ENCODE measurements at places on chromosomes 4 and X.

DNA sequence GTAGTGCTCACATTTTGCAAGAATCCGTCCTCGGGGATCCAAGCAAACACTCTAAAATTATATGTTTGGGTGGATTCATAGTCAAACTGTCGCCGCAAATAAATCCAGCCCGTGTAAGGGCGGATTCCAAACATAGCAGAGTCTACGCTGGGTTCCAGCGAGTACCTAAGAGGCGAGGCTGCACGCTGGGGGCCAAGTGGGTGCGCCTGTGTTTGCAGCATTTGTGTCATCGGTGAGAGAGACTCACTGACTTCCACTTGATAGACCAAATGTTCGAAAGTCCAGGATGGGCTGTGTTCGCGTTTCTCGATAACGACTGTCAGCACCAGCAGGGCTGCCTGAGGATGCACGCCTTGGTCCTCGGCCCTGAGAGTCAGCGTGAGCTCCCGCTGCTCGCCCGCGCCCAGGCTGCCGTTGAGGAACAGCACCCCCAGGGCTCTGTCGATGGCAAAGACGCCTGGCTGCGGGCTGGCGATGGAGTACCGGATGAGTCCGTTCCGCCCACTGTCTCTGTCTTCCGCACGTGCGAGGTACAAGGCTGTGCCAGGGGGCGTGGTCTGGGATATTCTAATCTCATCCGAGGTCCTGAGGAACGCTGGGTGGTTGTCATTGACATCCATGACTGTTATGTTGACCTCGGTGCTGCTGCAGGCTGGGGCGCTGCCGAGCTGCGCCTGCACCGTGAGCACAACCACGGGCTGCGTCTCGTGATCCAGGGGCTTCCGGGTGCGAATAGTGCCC is 158.7 kb downstream of the DCHS2 start:
- DNase-seq, result peak; percentile 25

DNA sequence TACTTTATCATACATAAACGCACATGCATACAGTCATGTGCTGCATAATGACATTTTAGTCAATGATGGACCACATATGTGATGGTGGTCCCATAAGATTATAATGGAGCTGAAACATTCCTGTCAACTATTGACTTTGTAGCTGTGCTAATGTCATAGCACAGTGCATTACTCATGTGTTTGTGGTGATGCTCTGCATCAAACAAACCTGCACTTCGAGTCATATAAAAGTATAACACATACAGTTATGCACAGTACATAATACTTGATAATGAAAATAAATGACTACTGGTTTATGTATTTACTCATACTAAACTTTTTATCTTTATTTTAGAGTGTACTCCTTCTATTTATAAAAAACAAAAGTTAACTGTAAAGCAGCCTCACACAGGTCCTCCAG is 60.5 kb upstream of the MCUB start:
- no peak for DNase-seq

DNA sequence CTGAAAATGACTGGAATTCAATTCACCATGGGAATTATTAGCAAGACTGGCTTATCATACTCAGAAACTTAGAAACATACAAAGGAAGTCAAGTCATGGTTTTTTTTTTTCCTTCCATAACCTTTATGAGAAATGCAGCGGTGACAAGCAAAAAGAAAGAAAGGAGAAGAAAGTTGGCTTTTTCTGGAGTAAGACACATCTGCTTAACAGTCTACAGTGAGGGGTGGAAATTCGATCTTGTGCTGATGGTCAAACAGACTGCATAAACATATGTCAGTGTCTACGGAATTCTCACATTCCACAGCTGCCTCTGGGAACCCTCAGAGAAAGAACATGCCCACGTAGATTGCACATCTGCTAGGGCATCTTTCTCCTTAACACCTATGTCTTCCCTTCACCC is 54.6 kb downstream of the PROM1 start:
- DNase-seq, result no peak

DNA sequence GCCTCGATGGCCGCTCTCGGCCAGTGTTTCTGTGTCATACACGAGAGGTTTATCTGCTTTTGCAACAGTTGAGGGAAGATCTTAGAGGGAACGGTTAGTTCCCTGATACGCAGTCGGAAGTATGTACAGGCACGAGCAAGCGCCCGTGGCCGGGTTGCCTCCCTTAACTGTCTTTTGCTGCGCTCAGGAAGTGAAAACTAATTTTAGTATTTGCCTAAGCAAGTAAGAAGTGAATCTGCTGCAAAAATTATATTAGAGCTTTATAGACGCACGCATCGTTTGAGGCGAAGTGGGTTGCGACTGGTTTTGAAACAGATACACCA is 695 bp downstream of the MTM1 start:
- DNase-seq, result peak; percentile 24

DNA sequence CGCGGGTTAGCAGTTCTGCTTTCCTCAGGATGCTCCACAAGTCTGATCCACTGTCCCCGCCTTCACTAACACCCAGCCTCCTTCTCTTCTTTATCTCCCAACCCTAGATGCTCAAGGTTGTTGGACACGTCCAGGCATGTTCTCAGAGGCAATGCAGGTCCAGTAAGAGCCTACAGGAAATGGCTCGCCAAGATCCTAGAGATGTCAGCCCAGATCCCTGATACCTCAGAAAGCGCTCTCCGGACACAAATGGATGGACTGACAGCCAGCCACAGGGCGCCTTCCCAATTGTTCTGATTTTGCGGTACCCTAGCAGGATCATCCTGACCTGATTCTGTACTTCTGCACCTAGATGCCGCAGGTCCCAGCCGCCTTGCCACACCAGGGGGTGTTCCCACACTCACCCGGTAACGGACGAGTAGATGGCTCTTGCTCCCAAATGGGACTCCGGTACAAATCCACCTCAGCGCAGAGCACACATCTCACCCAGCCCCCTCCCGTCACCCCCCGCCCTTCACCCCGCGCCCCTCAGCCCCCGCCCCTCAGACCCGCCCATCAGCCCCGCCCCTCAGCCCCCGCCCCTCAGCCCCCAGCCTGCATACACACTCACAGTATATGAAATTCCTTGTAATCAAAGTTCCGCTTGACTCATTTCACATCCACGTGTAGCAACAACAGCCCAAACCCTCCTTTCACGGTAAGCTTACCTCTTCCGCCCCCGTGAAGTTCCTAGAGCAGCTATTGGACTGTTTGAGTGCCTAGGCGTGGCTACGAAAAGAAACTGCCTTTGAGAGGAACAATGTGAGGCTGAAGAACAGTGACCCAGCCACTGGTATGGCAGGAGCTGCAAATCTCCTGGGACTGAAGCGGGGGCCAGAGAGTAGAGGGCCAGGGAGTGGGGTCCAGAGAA is at the start of gene EDA2R:
Gene EDA2R, minus strand, starts transcription at position 488 of the 910 bp plus-strand sequence. CDS start 23,058 bp downstream, outside the sequence.
- peak; percentile 59 for DNase-seq

DNA sequence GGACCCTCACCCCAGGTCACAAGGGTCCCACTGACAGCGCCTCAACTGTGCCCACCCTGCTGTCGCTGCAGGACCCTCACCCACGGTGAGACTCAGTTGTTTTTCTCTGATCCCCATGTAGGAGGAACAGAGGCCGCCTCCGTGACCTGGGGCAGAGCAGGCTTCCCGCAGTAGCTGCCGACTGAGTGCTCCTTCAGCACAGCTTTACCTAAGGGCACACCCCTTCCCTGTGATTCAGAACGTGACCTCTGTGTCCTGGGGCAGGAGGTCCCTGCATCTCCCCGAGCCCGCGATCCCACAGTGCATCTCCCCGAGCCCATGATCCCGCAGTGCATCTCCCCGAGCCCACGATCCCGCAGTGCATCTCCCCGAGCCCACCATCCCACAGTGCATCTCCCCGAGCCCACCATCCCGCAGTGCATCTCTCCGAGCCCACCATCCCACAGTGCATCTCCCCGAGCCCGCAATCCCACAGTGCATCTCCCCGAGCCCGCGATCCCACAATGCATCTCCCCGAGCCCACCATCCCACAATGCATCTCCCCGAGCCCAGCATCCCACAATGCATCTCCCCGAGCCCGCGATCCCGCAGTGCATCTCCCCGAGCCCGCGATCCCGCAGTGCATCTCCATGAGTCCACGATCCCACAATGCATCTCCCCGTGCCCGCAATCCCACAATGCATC is 23.6 kb downstream of the PPP2R3B start:
- no peak for DNase-seq

DNA sequence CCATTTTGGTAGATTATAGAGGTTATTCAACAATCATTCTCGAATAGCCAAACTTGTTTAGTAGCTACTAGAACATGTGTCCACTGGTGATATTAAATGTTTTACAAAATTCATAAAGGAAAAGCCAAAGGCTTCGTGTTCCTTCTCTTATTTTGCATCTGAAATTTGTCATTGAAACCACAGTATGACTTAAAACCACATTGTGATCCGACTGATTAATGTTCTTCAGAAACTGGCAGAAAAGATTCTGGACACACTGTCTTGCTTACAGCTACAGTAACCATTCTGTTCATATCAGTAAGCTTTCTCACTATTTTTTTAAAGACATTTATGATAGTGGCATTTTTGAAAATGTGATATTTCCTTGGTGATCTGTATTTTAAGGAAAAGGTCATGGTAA is 2.6 kb upstream of the SMARCA1 start:
- DNase-seq, result no peak

DNA sequence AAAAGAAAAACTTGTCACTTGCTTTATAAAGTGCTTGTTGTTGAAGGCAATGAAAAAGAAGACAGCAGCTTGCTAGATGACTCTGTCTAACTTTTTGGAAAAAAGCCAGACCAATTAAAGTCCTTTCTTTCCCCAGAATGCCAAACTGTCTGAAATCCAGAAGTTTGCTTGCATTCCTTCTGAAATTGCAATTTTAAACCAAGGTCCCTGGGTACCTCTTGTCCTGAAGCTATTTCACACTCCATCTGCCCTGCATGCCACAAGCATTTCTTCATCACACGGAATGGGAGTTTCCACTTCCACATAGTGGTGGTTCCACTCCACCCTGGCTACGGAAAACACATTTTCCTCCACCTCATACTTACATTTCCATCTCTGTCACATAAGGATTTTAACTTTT is 101.0 kb downstream of the PAPSS1 start:
- no peak for DNase-seq

DNA sequence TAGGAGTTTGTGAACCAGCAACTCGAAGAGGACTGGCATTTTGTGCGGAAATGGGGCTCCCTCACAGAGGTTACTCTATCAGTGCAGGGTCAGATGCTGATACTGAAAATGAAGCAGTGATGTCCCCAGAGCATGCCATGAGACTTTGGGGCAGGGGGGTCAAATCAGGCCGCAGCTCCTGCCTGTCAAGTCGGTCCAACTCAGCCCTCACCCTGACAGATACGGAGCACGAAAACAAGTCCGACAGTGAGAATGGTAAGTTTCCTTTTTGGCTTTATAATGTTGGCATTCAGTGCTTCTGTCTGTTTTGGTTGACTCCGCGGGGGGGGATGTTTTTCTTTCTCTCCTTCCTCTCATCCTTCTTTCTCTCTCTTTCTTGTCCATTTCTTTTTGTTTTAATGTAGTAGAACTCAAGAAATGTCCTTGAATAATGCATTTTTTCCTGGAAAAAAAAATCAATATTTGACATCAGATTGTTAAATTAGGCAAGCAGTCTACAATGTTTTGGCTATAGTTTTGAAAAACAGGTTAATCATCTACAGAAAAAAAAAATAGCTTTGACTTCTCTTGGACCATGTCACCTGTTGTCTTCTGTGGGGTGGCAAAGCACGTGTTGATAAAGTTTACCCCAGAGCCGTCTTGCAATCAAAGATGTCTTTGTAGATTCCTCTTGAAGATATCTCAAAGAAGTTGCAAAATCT is 103.6 kb downstream of the TENM3 start:
- DNase-seq, result no peak

DNA sequence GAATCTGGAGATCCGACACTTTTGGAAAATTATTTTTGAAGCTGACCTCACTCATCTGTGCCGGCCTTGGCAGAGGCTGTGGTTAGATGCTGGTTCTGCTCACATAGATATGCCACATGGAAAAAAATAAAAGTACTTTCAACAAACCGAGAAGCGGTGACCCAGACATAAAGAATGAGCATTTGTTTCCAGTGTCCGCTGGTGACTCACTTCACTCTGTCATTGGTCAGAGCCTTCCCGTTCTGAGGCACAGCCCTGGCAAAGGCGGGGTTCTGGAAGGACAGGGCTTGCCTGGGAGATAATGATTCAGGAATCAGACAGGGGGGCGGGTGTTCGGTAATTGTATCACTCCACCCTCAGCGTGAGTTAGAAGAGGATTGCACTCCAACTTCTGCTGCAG is 172.4 kb upstream of the MXRA5 start:
- DNase-seq, result no peak

- DNase-seq, result no peak
Measured at GRCh38 chrX:136055651-136056221, 70.5 kb downstream of the SLC9A6 start.

GRCh38 chr4:153788051-153788412 is 851 bp downstream of the SFRP2 start:
- no peak for DNase-seq

DNA sequence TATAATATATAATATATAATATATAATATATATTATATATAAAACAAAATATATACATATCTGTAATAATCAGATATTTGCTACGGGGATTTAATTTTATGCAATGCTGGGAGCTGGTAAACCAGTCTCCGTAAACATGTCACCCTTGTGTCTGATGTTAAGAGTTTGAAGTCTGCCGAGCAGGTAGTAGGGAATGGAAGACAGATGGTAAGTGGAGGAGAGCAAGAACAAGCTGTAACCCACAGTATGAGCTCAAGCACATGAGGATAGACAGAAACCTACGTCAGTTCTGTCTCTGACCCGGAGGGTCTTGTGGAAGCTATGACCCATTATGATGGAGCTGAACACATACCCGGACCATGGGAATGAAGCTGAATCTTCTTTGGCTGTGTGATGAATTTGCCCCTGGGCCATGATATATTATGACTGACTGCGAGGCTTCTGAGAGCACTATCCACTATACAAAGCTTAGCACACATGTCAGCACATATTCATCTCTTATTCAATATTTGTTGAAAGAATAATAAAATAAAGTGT is 46.2 kb downstream of the TIGD2 start:
- DNase-seq, result no peak

DNA sequence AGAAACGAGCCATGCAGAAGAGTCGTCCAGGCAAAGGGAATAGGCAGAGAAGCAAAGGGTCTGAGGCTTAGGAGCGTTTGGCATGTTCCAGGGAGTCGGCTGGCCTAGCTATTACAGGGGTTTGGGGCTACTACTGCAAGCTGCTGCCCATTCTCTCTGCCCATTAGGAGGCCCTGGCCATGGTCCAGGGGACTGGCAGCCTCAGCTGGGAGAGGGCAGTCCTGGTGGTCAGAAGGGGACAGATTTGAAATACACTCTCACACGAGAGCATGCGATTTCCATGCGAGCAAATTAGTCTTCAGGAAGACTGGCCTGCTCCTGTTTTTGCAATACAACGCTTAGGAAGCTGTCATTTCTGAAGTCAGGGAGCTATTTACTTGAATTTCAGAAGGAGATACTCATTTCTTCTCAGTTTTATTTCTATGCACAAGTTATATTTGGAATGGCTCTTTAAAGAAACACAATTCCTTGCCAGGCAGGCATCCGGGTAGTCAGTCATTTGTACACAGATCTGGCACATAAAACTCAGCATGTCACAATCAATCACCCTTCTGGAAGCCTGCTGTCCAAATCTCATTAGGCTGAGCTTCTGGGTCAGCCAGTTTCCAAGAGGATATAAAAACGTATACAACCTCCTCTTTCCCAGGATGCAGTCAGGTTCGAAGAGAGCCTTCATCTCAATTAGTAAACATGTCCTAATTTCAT is 27.0 kb downstream of the PROM1 start:
- no peak for DNase-seq

GRCh38 chr4:162952232-162952631 is 214.5 kb downstream of the NAF1 start:
- DNase-seq, result no peak
